ENCODE measurements at places on chromosomes 2 and 18.

GRCh38 chr2:15792331-15792730, 148.0 kb upstream of the MYCN start:
- no peak for DNase-seq

DNA sequence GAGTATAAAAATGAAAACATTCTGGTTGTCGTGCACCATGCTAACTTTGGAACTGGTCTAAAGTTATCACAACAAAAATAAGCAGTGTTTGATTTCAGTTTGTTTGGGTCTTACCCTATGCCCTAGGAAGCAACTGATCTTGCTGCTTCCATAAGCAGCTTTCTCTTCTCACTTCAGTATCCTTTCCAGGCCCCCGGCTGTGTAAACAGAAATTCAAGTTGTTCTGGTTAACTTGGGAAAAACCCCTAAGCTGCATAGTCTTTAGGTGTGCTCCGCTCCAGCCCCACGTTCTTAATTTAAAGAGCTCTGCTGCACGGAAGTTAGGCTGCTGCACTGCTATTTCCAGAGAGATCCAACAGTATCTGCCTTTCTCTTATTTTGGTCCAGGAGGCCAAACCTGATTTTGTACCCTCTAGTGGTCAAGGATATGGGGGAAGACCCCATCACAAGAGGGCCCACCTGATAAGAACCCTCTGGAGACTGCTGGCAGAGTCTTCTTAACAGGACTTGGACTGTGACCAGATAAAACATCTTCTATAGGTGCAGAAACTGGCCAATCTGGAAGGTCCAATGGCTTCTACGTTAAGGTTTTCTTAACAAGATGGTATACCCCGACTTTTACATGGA, 69.1 kb downstream of the FEZ2 start:
- DNase-seq = no peak

GRCh38 chr2:133953524-133953923, 300.3 kb upstream of the MGAT5 start:
- DNase-seq = no peak

DNA sequence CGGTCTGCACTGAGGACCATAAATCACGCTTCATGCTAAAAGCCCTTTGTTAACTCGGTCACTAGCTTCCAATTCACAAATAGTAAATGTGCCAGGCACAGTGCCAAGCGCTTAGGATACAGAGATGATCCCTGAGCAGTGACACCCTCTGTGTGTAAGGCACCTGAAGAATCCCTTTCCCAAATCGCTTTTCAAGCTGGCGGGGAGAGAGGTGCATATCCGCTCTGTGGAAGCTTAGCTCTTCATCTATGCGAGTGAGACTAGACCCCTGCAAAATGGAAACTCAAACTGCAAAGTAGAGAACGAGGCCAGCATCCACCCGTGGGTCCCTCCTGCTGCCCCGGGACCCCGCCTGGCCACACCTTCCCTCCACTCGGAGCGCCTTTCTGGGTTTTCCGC, 2.4 kb downstream of the PIEZO2 start:
- no peak for DNase-seq

- DNase-seq = no peak
These were observed 1012.4 kb upstream of the GYPC start for GRCh38 chr2:125643585-125643984.

GRCh38 chr2:220966636-220967035, 605.5 kb downstream of the EPHA4 start:
- DNase-seq = no peak

Data from activated CD4-positive, alpha-beta T cell treated with anti-CD3 and anti-CD28 coated beads for 24 hours (primary cell).